NCI-H2029 (cell line): ENCODE measurements at places on chromosomes 11 and 22.
A peak's percentile ranks its signal among the peaks of the same experiment; 100 is the strongest.

GRCh38 chr11:132862933-132863332, 669.4 kb downstream of the OPCML start:
- no peak for DNase-seq

- DNase-seq = no peak
Observed at GRCh38 chr11:20351136-20351535, 12.4 kb upstream of the HTATIP2 start.

- no peak for DNase-seq
Observed at GRCh38 chr11:103491777-103492176, 382.6 kb downstream of the DYNC2H1 start.

DNA sequence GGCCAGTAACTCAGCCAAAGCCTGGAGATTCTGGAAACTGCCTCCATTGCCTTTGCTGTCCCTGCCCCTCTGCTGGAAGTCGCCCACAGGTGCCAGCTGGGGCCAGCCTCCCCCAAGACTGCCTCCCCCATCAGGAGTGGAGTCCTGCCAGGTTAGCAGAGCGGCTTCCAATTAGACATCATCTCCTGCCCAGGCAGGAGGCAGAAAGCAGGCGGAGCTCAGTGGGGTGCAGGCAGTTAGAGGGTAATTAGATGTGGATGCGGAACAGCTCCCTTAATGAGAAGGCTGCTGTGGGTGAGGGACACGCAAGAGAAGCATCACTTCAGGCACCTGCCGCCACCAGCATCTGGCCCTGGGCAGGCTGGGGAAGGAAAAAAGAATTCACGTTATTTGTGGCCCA, 90.9 kb upstream of the TP53I11 start:
- DNase-seq = no peak

DNA sequence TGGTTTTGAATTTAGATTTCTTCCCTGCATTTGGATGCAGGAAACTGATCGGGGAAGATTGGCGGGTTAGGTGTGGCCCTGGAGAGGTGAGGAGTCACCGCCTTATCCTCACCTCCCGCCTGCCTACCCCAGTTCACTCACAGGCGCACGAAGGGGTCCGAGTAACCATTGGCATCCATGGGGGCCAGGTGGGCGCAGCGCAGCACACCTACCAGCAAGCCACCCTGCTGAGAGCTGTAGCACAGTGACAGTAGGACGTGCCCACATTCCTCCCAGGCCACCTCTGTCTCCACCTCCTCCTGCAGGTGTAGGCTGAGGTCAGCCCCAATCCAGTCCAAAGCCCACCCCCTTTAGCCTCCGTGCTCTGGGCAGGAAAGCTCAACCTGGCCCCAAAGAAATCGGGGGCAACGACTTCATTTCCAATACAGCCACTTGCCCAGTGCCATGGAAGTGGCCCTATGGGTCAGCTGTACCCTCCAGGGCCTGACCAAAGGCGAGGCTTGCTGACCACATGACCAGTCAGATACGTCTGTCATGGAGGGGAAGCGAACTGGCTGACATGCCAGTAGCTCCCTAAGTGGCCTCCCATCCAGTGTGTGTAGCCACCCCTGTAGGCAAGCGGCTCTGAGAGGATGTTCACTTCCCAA, 6.7 kb downstream of the NDUFV1 start:
- DNase-seq = no peak

- no peak for DNase-seq
Observed at GRCh38 chr22:25645266-25645665, 80.8 kb downstream of the GRK3 start.

DNA sequence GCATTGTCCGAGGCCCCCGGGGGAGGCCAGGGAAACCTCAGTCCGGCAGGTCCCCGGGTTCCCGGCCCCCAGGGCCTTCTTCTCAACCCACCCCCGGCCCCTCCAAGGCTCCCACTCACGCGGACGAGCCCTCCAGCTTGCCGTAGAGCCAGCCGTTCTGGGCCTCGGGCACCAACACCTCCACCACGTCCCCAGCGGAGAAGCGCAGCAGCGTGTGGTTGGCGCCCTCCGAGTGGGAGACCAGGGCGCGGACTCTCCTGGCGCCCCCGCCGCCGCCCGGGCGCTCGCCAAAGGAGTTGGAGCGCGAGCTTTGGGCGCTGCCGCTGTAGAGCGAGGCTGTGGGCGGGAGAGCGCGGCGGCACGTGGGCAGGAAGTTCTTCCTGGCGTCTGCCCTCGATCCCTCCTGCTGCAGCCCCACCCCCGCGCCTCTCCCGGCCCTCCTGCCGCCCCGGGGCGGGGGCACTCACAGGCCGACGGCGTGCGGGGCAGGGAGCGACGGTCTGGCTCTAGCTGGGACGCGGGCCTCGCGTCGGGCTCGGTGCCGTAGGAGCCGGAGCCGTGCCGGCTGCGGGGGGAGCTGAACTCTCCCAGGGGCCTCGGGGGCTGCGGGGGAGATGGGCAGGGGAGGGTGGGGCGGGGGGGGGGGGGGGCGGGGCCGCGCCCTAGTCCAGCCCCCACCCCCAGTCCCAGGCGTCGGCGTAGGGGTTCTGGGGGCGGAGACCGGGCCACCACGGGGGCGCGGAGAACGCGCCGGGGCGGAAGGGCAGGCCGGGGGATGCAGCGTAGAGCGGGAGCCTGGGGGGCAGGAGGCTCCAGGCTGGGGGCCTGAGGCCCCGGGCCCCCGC, 4.9 kb upstream of the SLC16A8 start:
- no peak for DNase-seq

DNA sequence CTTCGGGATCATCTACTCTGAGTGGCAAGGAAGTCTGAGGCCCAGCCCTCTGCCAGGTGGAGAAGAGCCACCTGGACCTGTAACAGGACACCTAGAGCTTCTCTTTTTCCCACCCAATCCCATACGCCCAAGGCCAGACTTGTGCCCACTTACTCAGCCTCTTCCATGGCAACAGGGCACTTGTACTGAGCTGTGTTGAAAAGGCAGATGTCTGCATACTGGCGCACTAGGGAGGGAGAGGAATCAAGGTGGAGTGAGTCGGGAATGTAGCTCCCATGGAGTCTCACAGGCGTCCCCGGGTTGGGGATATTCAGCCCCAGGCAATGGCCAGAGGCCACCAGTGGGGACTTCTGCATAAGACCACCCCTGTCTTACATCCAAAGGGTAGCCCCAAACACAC, 36.1 kb downstream of the TPBGL start:
- peak; percentile 98 for DNase-seq

GRCh38 chr22:37525073-37525745, 6.0 kb upstream of the CARD10 start:
- DNase-seq = no peak

- DNase-seq = no peak
Observed at GRCh38 chr22:45648301-45649117, 23.1 kb upstream of the ATXN10 start.

- no peak for DNase-seq
Observed at GRCh38 chr11:23727794-23728193, 769.1 kb upstream of the LUZP2 start.

- DNase-seq = no peak
Observed at GRCh38 chr22:42732081-42732480, 11.4 kb upstream of the A4GALT start.

DNA sequence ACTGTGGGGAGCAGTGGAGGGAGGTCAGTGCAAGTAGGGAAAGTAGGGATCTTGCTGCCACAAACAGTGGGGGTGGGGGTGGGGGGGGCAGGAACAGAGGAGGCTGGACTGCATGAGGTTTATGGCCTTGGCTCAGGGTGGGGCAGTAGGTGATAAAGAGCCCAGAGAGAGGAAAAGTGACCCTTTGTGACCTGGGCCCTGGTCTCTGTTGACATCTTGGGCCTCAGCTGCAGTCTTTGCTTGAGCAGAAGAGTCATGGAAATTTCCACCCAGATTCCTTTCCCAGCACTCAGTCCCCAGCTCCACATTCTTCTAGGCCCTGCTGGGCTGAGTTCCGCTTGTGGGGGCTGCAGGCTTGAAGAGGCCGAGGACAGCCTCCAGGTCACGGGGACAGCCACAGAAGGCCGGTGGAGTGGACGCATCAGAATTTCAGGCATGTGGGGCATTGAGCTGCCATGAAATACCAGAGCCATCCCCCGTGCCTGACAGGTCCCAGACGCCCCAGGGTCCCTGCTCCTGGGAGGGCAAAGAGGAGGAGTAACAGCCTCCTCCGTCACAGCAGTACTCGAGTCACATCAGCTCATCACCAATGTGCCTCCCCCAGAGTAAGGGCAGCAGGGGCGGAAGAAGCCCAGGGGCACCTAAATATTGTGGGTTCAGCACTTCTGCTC, 9.7 kb upstream of the MALAT1 start:
- DNase-seq = no peak

- DNase-seq = no peak
Observed at GRCh38 chr11:14567064-14567651, 47.0 kb upstream of the PSMA1 start.

DNA sequence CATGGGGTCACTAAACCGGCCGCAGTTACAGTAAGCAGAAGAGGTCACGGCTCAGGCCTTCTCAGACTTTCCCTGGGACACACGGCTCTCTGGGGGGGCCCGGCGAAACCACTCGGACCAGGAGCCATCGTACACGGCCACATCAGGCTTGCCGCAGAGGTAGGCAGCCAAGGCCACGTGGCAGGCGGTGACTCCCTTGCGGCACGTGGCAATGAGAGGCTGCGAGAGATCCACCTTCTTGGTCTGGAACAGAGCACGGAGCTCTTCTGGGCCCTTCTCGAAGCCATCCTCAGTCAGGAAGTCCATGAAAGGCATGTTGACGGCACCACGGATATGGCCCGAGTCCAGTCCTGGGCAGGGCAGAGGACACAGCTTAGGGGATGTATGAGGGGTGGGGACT, 8.3 kb downstream of the TST start:
- DNase-seq = no peak

DNA sequence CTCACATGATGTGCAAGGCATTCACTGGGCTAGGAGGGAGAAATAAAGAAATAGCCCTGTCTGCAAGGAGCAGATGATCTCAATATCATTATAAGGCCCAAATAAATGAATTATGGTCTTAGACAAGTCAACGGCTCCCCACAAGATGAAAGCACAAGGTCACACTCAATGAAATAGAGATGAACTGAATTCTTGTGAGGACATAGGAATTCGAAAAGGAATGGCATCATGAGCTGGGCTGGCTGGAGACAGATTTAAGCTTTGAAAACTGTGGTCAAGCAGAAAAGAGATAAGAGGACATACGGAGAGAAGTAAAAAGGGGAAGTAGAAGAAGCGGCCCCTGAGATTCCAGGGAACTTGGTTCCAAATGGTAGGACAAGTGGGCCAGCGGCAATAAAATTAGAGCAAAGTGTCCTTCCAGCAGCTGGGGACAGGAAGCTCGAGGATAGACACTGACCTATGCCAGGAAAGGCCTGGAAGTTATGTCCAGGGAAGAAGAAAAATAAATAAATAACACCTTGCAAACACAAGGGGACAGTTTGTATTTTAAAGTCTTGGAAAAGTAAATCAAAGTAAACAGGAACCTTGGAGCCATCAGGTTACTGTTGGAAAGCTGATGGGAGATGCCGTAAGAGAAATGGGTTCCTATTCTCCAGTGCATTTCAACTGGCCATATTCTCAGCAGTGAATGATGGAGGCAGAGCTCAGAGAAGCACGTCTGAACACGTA, 37.8 kb downstream of the GALNT18 start:
- no peak for DNase-seq

- no peak for DNase-seq
Observed at GRCh38 chr11:102061276-102061675, 14.0 kb downstream of the CFAP300 start.

- DNase-seq = no peak
Observed at GRCh38 chr22:37210041-37210803, 2.1 kb downstream of the SSTR3 start.

DNA sequence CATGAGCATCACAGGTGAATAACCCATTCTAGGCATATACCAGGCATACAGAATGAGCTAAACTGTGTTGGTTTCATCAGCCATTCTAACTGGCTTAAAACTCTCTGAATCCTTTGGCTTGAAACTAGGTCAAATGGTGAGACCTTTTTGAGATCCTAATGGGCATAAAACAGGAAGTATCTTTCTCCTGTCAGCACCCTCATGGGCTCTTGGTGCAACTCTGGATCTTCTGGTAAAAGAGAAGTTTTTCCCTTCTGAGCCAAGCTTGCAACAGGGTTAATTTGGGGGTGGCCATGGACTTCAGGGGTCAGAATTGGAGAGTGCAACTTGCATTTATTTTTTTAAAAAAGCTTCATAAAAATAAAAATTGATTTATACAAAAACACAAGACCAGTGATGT, 67.9 kb upstream of the GRAMD1B start:
- DNase-seq = no peak

DNA sequence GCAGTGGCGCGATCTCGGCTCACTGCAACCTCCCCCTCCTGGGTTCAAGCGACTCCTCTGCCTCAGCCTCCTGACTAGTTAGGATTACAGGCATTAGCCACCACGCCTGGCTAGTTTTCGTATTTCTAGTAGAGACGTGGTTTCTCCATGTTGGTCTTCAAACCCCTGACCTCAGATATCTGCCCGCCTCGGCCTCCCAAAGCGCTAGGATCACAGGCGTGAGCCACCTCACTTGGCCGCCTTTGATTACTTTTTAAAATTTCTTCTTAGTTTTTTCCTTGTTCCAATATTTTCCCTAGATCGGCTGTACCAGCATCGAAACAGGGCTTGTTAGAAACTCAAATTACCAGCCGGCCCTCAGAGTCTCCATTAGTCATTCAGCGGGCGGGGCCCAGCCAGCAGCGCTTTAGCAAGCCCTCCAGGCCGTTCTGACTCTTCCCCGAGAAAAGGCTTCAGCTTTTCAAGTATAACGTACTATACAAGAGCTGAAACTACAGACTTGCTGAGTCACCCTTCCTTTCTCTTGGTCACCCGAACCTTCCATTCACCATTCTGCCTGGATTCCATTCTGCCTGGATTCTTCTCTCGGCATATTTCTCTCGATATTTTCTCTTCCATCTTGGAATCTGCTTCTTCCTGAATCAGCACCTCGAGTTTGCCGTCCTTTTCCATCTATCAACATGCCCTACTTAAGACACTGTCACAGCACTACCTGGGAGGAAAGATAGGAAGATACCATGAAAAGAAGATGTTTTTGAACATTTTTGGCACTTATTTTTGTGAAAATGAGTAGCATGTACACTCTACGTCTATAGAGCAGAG, 6.7 kb upstream of the CAPRIN1 start:
- DNase-seq = no peak

DNA sequence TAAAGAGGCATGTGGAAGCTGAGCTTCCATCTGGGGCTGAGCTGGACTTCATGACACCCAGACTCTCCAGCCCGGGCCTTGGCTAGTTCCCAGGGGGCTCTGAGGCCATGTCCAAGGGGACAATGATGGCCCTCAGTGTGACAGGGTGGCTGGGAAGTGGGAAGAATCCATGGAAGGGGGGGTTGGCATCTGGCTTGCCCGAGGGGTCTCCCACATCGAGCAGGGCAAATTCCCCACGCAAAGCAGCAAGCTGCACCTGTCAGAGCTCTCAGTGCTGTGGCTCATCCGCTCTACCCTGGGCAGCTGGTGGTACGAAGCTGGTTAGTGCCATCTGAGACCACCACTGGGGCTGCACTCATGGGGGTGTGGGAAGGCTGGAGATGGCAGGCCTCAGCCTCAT, 9.4 kb upstream of the AP1B1 start:
- DNase-seq = no peak

GRCh38 chr11:83033972-83034672, 37.6 kb downstream of the RAB30 start:
- DNase-seq = no peak
